ENCODE measurements at places on chromosomes 7 and 10.

GRCh38 chr10:101655570-101655969 is 39.4 kb downstream of the FBXW4 start:
- DNase-seq = no peak

GRCh38 chr10:2225609-2226008 is 488.3 kb upstream of the ADARB2 start:
- no peak for DNase-seq

GRCh38 chr7:82317760-82318159 is 125.8 kb downstream of the CACNA2D1 start:
- DNase-seq = no peak

- DNase-seq = no peak
These were observed 326.5 kb downstream of the WDR37 start for GRCh38 chr10:1382711-1383110.

Measured in stimulated activated CD8-positive, alpha-beta memory T cell treated with anti-CD3 and anti-CD28 coated beads, Interleukin-2, amount 100 ng/mL, for 1 hour (primary cell).